Mucosa of gallbladder (tissue), 1 donor: ENCODE measurements at places on chromosomes 3 and 15.

GRCh38 chr15:80752204-80752603 lies 27.0 kb upstream of the CEMIP start:
- no peak for DNase-seq

GRCh38 chr15:99207672-99208071 lies 41.7 kb downstream of the TTC23 start:
- DNase-seq: no peak

DNA sequence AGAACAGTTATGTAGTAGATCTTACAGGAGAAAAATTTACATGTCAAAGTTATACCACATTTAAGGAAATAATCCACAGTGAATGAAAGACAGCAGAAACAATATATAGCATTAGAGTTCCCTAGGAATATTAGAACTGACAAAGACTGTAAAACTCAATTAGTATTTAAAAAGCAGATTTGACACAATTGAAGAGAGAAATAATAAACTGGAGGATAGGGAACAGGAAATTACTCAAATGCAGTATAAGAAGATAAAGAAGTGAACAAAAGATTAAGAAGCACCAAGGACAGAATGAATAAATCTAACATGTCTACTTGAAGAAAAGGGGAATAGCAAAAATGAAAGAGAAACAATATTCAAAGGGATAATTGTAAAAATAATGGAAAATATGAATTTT lies 132.6 kb upstream of the CHRNA7 start:
- DNase-seq: no peak

GRCh38 chr3:170840291-170840859 lies 29.6 kb downstream of the RPL22L1 start:
- no peak for DNase-seq

DNA sequence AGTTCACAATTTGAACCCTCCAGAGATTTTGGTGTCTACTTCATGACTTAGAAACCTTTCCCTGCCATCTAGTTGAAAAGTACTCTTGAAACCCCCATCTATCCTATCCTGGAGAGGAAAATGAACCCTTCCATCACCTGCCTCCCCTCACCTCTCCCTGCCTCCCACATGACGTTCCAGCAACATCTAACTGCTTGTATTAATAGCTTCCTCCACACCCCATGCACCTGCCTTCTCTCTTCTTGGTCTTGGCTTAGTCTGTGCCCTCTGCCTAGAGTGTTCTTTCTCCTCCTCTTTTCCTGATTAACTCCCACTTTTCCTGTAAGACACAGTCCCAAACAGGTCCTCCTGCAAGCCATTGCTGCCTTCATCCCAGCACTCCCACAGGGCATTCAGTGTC lies 107.8 kb downstream of the LIPC start:
- DNase-seq: no peak

DNA sequence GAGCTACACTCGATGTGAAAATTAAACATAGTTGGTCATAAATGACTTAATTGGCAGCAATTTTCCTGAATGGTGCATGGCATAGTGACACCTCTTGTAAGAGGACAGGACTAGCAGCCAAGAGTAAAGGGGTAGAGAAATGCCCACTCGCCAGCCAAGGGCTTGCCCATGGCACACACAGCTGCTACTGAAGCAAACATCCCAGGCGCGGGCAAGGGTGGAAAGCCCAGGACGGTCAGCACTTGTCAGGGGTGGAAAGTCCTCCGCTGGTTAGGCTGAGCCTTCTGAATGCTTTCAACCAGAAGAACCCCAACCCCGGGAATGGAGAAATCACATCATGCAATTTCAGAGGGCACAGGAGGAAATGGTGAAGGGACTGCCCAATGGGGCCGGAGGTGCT lies 31.6 kb downstream of the BDH1 start:
- no peak for DNase-seq

- DNase-seq: no peak
These were observed 51.2 kb downstream of the WNT7A start for GRCh38 chr3:13828501-13829265.

DNA sequence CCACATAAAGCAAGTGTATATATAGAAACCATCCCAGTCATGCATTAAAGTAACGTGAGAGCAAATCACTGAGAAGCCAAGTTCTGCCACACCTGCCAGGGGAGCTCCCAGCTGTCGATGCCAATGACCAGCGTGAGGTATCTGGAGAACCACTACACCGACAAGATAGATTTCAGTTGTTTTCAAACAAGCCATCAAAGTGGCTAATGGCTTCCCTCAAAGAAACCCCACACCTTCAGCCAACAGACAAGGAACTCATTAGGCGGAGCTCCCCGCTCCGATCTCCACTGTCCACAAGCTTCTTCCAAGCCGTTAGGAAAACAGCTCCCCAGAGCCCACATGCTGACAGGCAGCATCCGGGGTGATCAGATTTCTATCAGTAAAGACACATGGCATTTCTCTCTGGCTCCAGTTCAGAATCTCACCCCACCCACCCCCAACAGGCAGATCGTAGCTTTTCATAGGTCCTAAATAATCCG lies 54.2 kb upstream of the SPATA12 start:
- no peak for DNase-seq

DNA sequence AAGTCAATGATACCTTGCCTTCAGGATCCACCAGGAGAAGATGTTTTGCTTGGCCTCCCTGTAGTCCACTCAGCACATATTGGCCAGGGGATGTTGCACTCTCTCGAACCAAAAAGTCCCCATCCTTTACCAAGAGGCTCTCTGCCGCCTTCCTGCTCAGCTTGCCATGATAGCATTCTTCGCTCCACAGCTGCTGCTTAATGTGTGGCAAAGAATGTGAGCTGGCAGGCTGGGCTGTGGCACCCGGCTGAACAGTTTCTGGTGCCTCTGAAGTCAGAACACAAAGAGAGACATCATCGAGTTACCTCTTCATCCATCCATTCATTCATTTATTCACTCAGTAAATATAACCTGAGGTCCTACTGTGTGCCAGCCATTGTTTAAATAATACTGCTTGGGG lies 23.9 kb upstream of the CEP152 start:
- no peak for DNase-seq

- DNase-seq: no peak
These were observed 9.4 kb downstream of the MUC4 start for GRCh38 chr3:195802261-195802701.

- DNase-seq: no peak
These were observed 207.6 kb downstream of the ADAMTS17 start for GRCh38 chr15:100134089-100134583.

- DNase-seq: no peak
These were observed 901.1 kb downstream of the TBL1XR1 start for GRCh38 chr3:176296066-176296597.

- no peak for DNase-seq
These were observed 785.2 kb downstream of the NR2F2 start for GRCh38 chr15:97115761-97116070.

- no peak for DNase-seq
These were observed 46.4 kb downstream of the BLM start for GRCh38 chr15:90763366-90764099.

DNA sequence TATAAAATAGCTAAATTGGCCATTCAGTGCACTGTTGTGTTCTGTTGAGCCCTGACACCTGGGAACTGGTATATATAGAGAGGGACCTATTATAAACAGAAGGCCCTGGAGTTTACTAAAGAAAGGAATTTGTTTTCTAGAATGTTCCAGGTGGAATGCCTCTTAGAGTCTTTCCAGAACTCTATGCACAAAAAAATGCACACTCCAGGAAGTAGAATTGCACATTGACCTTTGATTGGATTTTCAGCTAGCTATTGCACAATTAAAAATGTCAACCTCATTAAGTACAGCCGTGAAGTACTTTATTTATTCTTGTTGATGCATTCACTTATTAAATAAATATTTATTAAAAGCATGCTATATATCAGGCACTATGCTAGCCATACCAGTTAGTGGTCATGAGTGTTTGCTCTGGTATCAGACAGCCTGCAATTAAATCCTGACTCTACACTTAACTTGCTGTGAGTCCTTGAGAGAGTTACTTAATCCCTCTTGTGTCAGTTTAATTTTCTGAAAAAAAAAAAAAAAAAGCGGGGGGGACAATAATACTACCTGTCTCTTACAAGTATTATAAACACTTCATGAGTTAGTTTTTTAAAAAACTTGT lies 40.8 kb downstream of the NDUFB4 start:
- no peak for DNase-seq

GRCh38 chr3:171462224-171462623 lies 2.0 kb upstream of the TNIK start:
- no peak for DNase-seq

GRCh38 chr15:54307252-54307902 lies 329.1 kb downstream of the UNC13C start:
- DNase-seq: no peak

GRCh38 chr15:66036859-66037258 lies 167.6 kb downstream of the RAB11A start:
- DNase-seq: no peak

DNA sequence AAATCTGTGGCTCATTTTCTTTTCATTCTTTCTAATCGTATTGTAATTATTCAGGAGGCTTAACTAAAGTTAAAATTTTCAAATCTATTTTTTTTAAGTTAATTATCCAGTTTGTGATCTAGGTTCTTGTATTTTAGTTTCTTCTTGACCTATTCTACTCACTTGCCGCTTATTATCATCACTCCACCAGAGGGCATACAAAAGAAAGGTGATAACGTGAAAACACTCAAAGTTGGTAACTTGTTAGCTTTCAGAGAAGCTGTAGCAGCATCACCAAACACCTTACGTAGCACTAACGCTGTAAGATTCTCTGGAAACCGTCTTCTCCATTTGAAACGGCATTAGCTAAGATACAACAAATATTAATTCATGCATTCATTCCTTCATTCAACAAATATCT lies 4.8 kb downstream of the GNB4 start:
- no peak for DNase-seq

GRCh38 chr3:185084901-185085300 lies 68.0 kb downstream of the C3orf70 start:
- DNase-seq: no peak
